ENCODE measurements at places on chromosomes 3 and 15.

GRCh38 chr3:75015280-75015679 is 400.8 kb upstream of the CNTN3 start:
- DNase-seq: no peak

GRCh38 chr3:82240322-82240721 is 478.9 kb upstream of the GBE1 start:
- no peak for DNase-seq

DNA sequence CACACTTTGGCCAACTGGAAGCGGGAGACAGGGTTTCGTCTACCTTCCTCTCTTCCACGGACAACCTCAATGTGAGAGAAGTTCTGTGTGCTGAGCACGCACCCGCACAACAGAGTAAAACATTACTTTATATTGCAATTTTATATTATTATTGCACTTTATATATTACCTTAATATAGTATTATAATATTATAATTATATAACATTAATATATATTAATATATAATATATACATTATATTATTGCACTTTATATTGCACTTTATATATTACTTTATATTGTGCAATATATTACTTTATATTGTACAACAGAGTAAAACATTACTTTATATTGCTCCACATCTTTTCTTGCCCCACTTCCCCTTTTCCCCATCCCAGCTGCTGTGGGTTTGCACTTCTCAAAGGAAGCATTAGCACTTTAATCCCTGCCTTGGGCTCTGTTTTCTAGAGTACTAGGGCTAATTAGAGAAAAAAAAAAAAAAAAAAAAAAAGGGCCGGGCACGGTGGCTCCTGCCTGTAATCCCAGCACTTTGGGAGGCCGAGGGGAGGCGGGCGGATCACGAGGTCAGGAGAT is 76.4 kb upstream of the SLC4A7 start:
- no peak for DNase-seq

DNA sequence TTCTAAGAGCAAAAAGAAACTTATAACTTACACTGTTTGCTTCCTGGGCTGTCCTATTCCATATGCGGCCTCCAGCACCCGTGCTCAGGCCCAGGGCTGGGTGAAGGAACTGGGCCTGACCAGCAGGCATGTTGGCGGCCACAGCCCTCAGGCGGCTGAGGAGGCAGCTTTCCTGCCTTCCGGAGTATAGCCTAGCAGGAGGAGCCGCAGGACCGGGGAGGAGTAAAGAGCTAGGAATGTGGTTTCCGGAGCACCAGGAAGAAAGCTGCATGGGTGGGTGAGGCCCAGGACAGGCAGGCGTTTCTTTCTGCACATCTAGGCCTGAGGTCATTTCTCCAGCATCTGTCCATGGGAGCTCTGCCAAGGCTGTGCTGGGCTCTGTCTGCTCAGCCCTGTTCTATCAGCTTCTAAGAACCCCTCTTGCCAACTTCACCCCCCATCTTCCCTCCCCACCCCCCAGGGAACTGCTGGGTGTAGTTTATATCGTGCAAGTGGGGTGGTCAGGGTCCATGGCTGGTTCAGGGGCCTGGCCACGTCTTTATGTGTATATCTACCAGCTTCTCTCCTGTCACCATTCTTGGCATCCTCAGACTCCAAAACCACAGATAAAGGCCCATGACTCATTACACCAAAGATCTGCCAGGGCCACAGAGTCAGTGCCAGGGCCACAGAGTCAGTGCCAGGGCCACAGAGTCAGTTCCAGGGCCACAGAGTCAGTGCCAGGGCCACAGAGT is 7.8 kb upstream of the KIF7 start:
- DNase-seq: no peak

DNA sequence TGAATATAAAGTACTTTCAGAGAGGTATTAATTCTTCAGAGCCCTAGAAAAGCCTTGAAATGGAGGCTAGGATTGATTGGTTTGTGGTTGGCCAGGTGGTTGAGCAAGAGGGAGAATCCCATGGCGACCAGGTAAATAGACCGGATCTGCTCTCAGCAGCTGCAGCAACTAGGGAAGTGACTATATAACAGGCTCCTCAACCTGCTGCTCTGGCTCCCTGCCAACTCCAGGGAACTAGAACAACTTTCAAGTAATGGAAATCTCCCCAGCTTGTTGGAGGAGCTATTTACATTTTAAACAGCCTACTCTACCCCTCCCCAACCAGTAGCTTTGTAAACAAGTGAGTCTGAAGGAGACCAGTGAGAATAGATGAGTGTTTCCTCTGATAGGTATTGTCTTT is 121.8 kb upstream of the CADM2 start:
- peak; percentile 5 for DNase-seq

- peak; percentile 5 for DNase-seq
Measured at GRCh38 chr3:114809668-114810413, 337.2 kb downstream of the ZBTB20 start.

All from HEK293T (cell line).